Motor neuron (in vitro differentiated cells): ENCODE measurements at places on chromosomes 3 and 15.

GRCh38 chr3:101943029-101943428 is 93.7 kb downstream of the NFKBIZ start:
- no peak for ATAC-seq

- ATAC-seq, result peak; percentile 94
Observed at GRCh38 chr15:99059010-99059981, 45.6 kb upstream of the SYNM start.

DNA sequence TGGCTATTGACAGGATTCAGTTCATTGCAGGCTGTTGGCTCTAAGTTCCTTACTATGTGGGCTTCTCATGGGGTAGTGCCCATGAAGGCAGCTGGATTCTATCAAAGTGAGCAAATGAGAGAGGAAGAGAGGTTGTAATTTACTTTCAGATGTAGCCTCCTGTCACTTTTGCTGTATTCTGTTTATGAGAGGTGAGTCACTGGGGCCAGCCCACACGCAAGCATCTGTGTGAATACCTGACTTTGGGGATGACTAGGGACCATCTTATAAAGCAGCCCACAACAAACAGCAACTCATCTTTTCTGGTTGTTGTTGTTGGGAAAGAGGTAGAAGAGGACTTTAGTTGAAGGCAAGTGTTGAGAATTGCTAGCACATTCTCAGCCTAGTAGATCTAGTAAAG is 506.3 kb upstream of the GRM7 start:
- ATAC-seq, result no peak

DNA sequence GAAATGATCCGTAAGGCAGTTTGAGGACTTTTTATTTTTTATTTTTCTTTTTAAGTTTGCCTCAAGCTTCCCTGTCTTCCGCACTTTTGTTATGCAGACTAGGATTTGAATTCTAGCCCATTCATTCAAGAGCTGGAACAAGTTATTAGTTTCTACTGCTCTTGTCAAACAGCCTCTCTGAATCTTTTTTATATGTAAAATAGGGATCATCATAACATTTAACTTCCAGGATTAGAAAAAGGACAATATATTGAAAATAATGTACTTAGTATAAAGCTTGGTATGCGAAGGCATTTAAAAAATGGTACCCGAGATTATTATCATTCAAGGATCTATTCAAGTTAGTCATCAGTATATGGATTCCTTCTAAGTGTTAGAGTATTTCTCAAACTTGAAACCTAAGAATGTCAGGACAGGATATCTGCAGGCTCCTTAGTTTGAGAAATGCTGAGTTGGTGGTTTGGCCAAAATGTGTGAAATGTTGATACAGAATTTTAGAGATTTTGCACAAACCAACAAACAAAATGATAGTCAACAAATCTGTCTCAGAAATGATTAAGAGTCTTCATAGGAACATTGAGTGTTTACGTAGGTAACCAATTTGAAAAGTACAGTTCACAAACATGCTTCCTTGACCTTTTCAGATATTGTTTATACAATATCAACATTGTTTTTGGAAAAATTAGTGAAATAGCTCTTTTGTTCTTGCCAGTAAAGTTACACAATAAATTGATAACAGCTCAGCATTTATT is 40.5 kb upstream of the IGSF10 start:
- ATAC-seq, result no peak

- ATAC-seq, result peak; percentile 43
Observed at GRCh38 chr3:188266562-188267274, 112.8 kb downstream of the LPP start.
